DMS153 (cell line): ENCODE measurements at places on chromosomes 2 and 18.

GRCh38 chr2:111168528-111169239, 48.0 kb downstream of the BCL2L11 start:
- no peak for DNase-seq

DNA sequence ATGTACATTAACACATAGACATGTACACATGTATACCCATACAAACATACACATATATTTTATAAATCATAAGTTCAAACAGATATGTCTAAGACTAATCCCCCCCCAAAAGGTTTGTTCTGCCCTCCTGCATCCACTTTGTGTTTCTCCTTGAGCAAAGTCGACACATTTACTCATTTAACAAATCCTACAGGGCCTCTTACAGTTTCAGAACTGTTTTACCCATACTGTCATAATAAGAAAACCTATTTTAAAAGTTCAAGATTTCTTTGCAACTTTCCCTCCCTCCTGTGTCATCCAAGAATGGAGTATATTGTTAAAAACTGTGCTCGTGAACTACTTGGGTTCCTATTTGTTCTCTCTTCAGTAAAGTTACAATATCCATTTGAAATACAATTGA, 166.7 kb downstream of the L3MBTL4 start:
- DNase-seq: no peak

GRCh38 chr18:25334588-25334987, 17.4 kb downstream of the ZNF521 start:
- DNase-seq: no peak

DNA sequence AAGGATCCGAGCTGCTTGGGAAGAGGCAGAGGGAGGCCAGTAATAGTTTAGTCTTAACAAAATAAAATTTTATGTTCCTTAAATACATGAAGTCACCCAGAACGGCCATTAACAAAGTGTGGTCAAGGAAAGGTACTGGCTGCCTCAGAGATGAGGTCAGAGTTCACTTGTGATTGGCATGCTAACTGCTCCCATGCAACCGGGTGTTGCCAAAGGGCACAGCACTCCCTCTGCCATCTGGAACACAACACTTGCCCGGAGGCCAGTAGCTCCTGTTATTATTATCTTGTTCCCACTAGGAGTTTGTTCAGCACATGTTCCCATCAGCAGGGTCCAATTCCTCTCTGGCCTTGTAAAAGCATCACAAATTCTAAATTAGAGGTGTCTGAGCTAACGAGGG, 207.0 kb downstream of the CYP26B1 start:
- DNase-seq: no peak

- DNase-seq: no peak
Measured at GRCh38 chr2:134482766-134483340, 229.0 kb downstream of the MGAT5 start.

DNA sequence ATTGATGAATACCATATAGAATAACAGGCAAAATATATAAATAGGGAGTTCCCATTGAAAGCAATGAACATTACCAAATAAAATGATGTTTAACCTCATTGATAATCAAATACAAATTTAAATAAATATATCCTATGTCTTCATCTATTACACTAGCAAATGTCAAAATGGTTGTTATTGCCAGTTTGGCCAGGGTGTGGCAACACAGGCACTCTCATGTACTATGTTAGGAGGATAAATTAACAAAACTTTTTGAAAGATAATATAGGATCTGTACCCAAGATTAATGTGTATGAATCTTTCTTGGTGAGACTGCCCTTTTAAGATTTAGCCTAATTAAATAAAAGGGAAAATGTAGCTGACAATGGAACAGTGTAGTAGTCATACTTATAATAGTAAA, 659.3 kb downstream of the ERBB4 start:
- DNase-seq: no peak

GRCh38 chr2:58976375-58977071, 735.4 kb upstream of the FANCL start:
- DNase-seq: peak; percentile 27

GRCh38 chr2:239392072-239392357, 8.8 kb downstream of the HDAC4 start:
- no peak for DNase-seq

DNA sequence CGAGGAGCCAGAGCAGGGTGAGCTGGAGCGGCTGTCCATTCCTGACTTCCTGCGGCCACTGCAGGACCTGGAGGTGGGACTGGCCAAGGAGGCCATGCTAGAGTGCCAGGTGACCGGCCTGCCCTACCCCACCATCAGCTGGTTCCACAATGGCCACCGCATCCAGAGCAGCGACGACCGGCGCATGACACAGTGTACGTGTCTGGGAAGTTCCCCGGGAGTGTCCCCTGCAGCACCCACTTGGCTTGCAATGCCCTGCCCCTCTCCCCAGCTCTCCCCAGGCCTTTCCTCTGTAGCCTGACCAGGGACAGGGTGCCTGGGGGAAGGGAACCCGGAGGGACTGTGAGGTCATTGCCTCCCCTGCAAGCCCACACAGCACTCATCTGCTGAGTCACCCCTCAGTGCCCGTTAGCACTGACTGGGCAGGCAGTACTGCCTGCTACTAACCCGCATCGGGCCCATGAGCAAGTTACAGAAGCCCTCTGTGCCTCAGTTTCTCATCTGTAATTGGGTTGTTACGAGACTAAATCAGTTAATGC, 29.4 kb upstream of the GMPPA start:
- no peak for DNase-seq

DNA sequence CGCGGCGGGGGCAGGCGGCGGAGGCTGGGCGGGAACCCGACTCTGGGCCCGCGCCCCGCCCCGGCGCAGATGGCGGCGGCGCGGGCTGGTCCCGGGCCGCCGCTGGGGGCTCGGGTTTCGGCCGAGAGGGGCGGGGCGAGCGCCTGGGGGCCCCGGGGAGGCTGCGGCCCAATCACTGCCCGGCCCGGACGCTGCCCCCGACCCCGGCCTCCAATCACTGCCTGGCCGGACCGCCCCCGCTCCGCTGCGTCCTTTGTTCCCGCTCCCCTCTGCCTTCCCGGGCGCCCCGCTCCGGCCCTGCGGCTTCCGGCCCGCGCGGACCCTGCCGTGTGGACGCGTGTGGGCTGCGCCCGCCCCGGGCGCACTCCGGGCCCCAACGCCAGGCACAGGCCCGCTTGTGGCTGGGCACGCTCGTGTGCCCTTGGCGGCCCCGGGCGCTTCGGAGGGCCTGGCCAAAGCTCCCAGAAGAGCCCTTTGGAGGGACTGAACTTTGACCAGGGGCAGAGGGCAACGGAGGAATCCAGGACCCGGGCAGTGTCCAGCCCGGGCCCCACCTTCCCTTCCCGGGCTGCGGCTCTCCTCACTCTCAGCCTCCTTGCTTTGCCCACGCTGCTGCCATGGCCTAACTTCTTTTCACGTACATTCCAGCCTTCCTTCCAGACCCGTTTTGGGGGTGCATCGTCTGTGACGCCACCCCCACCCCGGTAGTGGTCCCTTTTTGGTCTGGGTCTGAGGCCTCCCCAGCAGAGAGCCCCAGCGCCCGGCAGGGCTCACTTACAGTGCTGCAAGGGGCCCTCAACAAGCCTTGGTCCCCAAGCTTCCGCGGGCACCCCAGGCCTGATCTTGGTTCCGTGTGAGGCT, 27.1 kb upstream of the PTMA start:
- peak; percentile 78 for DNase-seq

DNA sequence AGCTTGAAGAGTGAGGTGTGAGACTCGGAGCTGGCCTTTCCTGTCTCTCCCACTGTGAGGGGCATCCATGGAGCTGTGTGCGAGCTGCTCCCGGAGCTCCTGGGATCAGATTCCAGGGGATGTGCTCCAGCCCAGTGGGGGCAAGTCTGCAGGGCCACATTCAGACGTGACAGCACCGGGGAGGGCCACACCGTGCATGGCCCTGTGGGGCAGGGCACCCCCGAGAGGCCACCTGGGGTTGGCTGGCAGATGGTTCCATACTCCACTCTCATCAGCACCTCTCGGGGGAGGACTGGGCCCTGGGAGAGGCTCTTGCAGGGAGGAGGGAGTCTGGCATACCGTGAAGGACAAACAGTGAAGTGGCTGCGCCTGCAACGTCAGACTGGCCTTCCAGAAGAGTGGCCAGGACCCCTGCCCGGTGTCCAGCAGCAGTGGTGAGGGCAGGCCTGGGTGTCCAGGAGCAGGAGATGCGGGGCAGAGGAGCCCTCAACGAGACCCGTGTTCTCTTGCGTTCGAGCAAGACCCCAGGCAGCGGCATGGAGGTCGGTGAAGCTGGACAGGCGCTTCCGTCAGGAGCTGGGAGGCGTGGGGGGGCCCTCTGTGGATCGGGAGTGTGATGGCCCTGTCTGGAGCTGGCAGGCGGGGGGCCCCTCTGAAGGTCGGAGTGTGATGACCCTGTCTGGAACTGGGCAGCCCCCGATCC, 84.3 kb downstream of the ASB1 start:
- DNase-seq: no peak

GRCh38 chr2:47644351-47644750, 138.6 kb upstream of the MSH6 start:
- no peak for DNase-seq

DNA sequence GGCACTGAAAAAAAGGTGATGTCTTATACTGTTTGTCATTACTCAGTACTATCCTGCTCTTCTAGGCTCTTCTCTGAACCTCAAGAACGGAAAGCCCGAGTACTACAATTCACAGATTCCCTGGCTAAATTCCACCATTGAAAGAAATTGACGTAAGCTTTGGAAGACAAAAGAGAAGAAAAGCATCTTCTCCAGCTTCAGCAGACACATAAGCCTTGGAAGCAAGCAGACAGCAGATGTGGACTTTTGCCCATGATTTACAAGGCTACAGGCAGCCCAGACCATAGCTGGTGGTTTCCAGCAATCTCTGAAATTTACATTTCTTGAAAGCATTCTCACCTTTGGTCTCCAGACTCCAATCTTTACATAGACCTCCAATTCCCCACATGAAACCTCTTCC, 289.0 kb downstream of the C1D start:
- DNase-seq: no peak

DNA sequence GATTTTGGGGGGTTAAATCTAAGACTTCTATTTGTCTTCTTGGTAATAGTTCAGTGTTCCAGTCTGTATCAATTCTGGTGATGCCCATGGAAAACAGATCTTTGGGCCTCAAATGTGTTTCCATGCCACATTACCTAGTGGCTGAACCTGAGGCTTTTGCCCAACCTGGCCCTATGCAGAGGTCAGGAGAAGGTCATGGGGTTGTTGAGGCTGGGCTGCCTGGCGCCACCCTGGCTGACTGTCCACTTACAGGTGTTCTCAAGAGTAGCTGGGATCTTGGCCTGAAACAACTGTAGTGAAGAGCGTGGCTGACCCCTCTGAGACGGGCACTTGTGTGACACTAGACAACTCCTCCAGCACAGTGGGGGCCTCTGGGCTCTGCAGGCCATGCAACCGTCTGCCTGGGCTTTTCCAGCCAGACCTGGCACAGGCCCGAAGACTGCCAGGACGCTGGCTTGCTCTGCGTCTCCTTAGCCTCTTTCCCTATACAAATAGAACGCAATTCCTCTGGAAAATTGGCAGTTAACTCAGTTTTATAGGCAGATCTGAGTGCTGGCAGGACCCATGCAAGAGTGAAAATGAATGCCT, 127.8 kb downstream of the TRIM43 start:
- DNase-seq: no peak

DNA sequence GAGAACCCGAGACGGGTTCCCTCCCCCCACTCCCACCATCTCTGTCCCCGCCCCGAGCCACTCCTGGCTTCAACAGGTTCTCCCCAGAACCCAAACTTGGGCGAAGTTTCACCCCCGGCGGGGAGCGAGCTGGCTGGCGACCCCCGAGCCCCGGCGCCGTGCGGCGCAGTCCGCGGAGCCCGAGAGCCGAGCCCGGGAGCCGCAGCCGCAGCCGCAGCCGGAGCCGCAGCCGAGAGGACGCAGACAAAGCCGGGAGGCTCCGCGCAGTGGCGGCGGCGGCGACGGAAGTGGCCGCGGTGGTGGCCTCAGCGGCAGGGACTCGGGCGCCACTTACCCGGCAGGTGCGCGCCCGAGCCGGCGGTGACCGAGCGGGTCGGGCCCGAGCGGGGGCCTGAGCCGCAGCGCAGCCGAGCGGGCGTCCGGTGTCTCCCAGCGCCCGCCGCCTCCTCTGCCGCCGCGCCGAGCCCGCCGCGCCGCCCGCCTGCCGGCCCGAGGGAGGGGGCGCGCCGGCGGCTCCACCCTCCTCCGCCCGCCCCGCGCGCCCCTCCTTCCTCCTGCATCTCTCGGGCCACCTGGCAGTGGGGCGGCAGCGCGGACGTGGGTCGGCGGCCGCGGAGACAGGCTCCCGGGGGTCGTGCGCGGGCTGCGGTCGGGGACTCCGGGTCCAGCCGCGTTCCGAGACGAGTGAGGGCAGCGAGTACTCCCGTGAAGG, at the start of gene ECEL1:
Gene ECEL1 (minus strand): TSS at position 450 of the 712 bp plus-strand sequence. CDS start 1,181 bp downstream, outside the sequence.
- DNase-seq: no peak
